ENCODE measurements at places on chromosomes 11 and 22. TPM values are rescaled to one million over a fixed set of nuclear protein-coding genes. Genes with fewer than 3 reads are reported as not detected.

PATE4 gene
- total RNA-seq = not detected

DNA sequence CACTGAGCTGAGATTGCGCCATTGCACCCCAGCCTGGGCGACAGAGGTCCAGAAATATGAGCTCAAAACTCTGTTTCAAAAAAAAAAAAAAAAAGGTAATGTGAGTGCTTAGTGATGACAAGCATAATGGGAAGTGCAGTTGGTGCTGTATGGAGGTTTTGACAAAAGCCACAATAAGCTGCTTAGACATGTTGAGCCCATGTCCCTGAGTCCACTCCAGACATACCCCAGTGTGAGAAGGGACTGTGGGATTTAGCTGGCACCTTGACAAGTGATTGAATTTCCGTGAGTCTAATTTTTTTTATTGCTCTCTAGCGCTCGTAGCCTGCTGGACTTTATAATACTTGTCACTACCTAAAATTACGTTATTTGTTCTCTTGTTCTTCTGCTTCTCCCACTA, 15.1 kb upstream of the LGR4 start:
- no peak overlapping the region for H3K27ac ChIP-seq
- peaks cover 14% of the 10 kb centered on the region for H3K36me3 ChIP-seq
- H3K4me3 ChIP-seq = no peak overlapping the region
- no peaks in the 10 kb centered on the region for H3K4me1 ChIP-seq

DNA sequence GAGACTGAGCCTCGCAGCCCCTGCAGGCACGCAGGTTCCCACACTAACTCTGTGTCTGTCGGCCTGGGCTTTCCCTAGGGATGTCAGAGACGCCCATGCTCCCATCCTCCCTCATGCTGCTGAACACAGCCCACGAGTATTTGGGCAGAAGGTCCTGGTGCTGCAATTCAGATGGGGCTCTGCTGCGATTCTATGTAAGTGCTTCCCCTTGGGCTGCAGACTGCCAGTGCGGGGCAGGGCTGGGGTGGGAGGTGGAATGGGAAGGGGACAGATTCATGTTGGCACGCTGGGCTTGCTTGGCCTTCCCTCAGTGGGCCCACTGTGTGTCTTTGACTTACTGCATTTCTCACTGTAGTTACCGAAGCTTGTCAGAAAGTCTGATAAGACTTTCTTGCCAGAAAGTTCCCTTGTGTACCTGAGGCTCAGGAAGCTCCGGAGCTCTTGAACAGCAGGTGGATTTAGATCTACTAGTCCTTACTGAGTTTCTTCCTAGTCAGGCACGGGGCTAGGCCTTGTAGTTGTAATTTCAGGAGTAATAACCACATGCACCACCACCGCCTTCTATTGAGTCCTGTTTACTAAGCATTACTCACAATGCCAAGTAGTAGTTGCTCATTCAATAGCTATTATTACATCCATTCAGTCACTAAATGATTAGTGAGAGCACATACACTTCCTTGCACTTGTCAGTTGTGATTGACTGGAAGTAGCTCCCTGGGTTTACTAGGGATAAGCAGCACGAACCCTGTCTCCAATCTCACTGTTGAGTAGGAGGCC, 65.2 kb downstream of the CABIN1 start:
- no peak for DNase-seq
- peaks cover 42% of the 10 kb centered on the region for H3K36me3 ChIP-seq
- H3K4me3 ChIP-seq = no peak overlapping the region
- no peaks in the 10 kb centered on the region for H3K4me1 ChIP-seq

GRCh38 chr22:50312371-50312770, 4.9 kb upstream of the PLXNB2 start:
- no peaks in the 10 kb centered on the region for H3K27me3 ChIP-seq
- no peak overlapping the region for H3K27ac ChIP-seq
- DNase-seq = no peak
- no peaks in the 10 kb centered on the region for H3K36me3 ChIP-seq

DNA sequence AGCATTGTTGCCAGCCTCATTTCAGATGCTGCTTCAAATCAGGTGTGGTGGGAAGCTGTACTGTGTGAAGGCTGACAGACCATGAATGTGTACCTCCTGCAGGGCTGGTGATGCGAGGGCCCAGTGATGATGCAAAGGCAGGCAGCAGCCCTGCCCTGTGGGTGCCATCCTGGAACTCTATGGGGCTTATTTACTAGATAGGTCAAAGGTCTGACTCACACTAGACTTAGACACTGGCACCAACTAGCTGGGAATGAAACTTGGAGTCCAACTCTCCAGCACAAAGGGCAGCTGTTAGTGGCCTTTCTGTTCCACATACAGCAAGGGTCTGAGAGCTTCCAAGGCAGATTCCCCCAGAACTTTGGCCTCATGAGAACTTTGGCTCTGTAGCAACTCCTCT, 138.4 kb downstream of the TTC17 start:
- peaks cover 21% of the 10 kb centered on the region for H3K36me3 ChIP-seq
- no peak overlapping the region for H3K27ac ChIP-seq
- no peaks in the 10 kb centered on the region for H3K27me3 ChIP-seq
- no peaks in the 10 kb centered on the region for H3K4me1 ChIP-seq

DNA sequence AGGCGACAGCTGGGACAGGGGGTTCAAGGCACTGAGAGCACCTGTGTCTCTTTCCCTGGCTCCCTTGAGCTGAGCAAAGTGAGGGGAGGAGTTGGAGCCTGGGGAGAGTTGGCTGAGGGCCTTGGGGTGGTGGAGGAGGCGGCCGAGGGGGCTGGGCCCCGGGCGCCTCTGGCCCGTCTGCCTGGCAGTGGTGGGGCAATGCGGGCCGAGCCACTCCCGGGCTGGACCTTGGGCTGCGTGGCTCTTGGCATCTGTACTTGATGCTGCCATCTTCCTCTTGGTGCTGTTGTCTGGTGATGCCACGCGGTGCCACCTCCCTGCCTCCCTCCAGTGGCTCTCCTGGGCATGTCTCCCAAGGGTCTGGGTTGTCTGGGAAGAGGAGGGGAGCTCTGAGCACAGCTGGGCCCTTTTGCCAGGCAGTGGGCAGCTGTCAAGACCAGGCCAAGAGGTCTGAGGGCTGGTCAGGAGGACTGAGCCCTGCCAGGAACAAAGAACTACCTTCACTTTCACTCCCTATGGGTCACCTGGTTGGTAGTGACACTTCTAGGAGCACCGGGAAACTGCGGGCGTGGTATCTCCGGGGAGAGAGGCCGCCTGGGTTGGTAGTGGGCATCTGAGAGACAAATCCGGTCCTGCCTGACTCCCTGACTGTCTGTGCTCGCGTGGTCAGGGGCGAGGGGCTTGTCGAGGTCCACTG, 1.3 kb downstream of the GRIK4 start:
- no peaks in the 10 kb centered on the region for H3K36me3 ChIP-seq
- no peak overlapping the region for H3K4me3 ChIP-seq
- no peak for DNase-seq
- H3K27me3 ChIP-seq = no peaks in the 10 kb centered on the region

DNA sequence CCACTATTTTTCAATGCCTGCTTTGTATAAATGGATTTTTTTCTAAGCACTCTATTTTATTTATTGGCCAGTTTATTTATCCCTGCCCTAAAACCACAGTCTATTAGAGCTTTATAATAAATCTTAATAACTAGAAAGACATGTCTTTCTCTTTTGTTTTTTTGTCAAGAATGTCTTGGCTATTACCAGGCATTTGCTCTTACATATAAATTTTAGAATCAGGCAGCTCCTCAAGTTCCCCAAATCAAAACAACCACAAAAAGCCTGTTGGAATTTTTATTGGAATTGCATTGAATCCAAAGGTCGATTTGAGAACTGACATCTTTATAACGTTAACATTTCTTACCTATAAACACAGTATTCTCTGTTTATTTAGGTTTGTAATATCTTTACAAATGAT, 85.8 kb upstream of the SC5D start:
- H3K36me3 ChIP-seq = no peaks in the 10 kb centered on the region
- no peaks in the 10 kb centered on the region for H3K27me3 ChIP-seq
- DNase-seq = no peak
- no peak overlapping the region for H3K4me3 ChIP-seq

DNA sequence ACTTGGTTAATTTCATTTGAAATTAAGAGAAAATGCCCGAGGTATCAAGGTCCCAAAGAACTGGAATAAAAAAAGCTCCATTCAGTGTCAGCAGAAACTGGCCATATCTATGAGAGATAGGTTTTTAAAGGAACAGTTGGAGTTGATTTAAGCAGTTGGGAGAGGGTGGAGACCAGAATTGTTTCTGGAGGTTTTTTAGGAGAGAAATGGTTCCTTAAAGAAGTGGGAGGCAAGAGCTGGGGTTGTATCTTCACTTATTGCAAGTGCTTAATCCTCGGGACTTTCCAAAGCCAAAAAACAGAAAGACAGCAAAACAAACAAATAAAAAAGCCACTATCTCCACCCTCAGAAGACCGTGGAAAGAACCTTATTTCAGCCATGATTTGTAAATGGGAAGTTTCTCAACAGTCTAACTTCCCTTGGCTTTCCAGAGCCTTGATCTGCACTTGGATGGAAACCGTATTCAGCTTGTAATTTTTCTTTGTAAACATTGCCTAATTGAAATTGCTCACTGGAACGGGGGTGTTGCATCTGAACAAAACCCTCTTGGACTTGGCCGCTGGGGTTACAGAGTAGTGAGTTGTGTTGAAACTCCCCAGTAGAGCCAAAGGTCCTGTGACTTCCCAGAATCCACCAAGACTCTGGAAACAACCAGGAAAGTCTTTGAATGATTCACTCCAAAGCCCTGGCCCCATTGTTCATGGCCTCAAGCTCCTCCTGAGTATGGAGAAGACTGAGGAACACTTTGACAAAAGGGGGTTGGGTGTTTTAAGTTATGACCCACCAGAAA, 115.6 kb downstream of the SLC1A2 start:
- DNase-seq = peak; percentile 38
- no peak overlapping the region for H3K4me3 ChIP-seq
- H3K4me1 ChIP-seq = peaks cover 8% of the 10 kb centered on the region
- peak overlapping the region; percentile 58 for H3K27ac ChIP-seq

GRCh38 chr11:64130618-64131017, 35.3 kb downstream of the MACROD1 start:
- no peaks in the 10 kb centered on the region for H3K36me3 ChIP-seq
- H3K4me3 ChIP-seq = no peak overlapping the region
- H3K27me3 ChIP-seq = no peaks in the 10 kb centered on the region
- peak overlapping the region; percentile 65 for H3K27ac ChIP-seq

Measured in thyroid gland (tissue), 4 donors.